NCI-H510A treated with DMSO at 0.1 percent for 48 hours (cell line): ENCODE measurements at places on chromosomes 13 and 19.

GRCh38 chr13:66266761-66267160 is 963.4 kb downstream of the PCDH9 start:
- DNase-seq: no peak

GRCh38 chr19:40691421-40692211 is 1.2 kb upstream of the NUMBL start:
- peak; percentile 62 for DNase-seq

- DNase-seq: no peak
Observed at GRCh38 chr13:21227917-21228316, 51.5 kb downstream of the MRPL57 start.

- no peak for DNase-seq
Observed at GRCh38 chr19:48724796-48725753, 5.5 kb upstream of the MAMSTR start.

- DNase-seq: no peak
Observed at GRCh38 chr19:1383017-1383311, 743 bp upstream of the NDUFS7 start.

DNA sequence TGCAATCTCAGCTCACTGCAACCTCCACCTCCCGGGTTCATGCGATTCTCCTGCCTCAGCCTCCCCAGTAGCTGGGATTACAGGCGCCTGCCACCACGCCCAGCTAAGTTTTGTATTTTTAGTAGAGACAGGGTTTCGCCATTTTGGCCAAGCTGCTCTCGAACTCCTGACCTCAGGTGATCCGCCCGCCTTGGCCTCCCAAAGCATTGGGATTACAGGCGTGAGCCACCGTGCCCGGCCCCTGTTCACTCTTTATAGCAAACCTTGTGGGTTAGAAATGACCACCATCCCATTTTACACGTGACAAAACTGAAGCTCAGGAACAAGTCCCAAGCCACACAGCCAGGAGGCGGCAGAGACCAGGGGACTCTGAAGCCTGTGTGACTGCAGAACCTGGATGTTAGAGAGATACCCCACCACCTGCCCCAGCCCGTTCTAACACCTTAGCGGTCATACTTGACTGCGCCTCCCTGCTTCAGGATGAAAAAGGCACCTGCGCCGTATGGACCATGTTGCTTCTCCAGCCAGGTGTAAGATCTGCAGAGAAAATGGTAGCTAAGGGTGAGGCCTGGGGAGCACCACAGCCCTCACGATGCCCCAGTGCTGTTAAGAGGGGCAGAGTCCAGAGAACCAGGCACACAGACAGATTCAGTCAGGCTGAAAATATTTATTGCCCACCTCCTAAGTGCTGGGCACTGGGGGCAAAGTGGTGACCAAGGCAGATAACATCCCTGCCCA is 3.6 kb downstream of the DMAC2 start:
- no peak for DNase-seq

- peak; percentile 78 for DNase-seq
Observed at GRCh38 chr19:47124937-47125668, 5.5 kb upstream of the SAE1 start.

GRCh38 chr13:34345258-34345965 is 527.5 kb downstream of the RFC3 start:
- no peak for DNase-seq

GRCh38 chr19:16069813-16070365 is 6.4 kb upstream of the TPM4 start:
- no peak for DNase-seq

DNA sequence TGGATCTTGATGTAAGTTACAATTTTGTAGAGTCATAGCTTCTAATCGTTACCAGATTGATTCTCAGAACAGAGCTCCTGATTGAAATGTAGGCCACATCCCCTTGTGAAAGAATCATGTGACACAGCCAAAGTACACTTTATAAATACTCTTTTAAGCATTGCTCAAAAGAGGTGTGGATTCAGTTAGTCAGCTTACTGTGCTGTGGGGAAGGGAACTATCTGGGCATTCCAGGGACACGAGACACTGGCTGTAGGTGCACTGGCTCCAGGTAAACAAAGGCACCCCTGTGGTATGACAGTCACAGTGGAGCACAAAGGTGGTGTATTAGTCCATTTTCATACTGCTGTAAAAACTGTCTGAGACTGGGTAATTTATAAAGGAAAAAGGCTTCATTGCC is 222.8 kb downstream of the LIG4 start:
- DNase-seq: no peak

DNA sequence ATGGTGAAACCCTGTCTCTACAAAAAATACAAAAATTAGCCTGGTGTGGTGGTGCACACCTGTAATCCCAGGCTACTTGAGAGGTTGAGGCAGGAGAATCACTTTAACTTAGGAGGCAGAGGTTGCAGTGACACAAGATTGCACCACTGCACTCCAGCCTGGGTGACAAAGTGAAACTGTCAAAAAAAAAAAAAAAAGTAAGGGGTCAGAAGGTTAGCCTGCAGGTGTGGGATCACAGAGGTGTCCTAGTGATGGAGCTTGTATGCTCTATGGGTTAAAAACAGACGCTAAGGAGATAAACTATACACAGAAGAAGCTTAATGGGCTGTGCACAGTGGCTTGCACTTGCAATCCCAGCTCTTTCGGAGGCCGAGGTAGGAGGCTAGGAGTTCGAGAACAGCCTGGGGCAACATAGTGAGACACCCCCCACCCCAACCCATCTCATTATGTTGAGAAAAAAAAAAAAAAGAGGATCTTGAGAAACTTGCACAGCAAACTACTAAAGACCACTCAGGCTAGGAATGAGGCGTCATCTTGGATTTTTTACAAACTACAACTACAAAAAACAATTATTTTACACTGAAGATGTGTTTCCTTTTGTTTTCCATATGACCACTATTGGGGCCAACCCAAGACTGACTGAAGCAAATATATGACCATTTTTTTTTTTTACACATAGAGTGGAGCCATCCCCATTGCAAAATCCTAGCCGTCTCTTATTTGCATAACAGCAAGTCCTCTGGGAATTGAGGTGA is 7.9 kb downstream of the FOSB start:
- DNase-seq: no peak

DNA sequence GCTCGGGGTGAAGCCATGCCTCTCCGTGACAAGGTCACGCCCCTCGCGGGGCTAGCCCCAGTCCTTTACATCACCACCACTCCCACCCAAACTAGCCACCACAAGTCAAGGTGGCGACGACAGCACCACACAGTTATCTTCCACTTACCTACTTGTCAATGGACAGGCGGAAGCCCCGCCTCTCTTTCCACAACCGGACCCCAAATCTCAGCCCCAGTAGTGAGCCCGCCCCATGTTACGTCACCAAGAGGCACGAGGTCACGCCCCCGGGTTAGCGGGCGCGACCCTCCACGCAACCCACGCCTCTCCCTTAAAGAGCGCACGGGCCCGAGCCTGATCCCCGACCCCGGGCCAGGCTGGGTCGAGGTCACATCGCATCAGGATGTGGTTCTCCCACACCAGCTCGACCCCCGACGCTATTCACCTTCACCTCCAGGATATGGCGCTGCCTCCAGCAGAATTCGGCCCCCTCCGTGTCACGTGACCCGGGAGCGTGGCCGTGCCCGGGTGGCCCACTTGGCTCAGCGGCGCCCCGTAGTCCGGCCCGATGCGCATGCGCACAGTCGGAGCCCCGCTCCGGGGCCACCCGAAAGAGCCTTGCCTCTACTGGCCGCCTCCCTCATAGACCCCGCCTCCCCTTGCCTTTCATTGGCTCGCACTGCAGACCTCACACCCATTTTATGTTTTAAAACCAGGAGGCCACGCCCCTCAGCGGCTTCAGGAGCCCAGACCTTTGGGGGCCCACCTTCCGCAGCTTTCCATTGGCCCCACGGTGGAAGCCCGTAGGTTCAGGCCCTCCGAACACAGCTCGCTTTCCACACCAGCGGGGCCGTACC is 18.2 kb downstream of the SYDE1 start:
- peak; percentile 97 for DNase-seq

- DNase-seq: no peak
Observed at GRCh38 chr13:103140001-103140671, 73.9 kb upstream of the SLC10A2 start.

DNA sequence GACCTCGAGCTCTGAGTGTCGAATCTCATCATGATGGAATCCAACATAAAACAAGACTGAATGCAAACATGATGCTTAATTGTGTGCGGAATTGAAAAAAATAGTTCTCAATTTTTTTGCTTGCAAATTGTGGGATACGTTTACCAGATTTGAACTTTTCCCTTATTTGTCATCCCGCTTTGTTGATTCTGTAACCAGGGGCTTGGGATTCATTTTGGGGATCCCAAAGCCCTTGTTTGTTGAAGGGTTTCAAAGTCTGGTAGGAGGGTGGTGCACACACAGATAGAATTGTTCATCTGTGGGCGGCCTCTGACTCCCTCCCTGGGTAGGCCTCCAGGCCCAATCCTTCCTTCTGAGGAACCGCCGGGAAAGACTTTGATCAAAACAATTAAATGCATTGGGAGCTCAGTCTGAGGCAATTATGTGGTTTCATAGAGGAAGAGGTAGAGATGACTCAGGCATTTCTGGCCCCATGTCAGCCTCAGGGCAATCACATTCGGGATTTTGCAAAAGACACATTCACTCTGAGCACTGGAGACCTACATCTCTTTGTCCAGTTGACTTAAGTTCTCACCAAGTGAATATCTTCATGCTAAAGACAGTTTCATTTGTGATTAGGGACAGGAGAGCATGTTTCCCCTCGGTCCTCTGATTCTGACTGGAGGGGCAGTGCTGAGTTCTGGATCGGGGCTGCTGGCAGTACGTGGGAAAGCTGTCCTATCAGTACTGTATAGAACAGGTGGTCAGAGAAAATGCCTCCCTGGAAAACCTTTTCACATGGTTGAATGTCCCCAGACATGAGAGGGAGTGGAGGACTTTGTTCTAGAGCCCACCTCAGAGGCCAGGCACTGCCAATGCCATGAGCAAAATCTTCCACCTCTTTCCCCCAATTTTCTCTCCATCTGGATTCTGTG is 27.8 kb upstream of the IGFL4 start:
- DNase-seq: no peak

DNA sequence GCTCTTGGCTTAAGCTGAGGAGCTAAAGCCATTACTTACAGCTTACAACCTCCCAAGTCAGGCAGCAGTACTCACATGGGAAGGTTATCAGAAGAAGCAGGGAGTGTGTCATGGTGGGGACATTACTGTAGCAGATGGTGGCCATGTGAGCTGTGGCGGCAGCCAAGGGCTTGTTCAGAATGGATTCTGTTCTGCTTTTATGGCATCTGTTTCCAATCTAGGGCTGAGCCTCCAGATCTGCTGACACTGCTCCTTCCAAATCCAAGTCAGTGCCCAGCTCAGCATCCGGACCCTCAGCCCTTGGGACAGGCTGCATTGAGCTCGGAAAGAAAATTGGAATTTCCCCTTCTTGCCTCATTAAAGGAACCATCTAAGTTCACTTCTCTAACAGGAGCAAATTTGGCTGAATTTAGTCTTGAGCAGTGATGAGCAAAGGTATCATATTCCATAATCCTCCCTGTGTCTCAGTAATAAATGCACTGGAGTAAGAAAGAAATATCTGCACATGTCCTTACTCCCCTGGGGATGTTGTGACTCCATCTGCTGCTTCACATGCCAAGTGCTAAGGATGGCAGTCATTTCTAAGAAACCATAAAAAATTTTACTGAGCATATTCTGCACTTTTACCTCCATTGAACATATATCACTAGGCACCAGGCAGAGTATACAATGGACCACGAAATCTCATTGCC is 73.9 kb downstream of the KCTD12 start:
- no peak for DNase-seq

DNA sequence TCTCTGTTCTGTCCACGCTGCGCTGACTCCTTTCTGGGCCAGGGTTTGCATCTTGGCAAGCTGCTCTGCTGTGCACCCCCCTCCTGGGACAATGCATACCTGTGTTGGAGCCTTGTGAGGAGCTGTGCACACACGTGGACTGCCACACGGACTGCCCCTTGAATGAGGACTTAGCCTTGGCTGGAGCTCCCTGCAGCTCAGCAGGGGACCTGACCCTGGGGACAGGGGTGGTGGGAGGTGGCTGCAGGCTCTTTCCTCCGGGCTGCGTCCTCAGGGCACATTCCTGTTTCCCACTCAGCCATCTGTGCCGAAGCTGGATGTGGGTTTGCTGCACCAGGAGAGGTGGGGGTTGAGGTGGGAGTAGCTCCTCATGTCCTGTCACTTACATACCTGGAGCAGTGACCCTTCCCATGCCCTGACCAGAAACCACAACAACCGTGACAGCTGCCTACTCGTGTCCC is 8.2 kb downstream of the RAB11B start:
- no peak for DNase-seq
